ENCODE measurements at places on chromosomes 1 and 21.

DNA sequence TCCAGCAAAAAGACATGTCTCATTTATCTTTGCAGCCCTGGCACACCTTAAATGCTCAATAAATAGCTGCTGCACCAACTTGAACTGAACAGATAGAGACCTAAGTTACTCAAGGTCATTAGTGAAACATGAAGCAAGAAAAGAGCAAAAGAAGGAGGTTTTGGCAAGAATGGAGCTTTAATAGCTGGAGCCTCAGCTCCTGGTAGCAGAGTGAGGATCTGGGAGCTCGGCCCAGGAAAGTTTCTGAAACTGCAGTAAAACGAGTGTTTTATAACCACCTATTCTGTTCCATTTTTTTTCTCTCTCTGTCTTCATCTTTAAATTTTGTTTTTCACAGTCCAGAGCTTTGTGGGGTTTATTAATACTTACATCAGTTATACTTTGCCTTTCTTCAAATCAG lies 207.5 kb downstream of the SETD4 start:
- DNase-seq = no peak

GRCh38 chr1:206970446-206970845 lies at the start of gene FCAMR:
Gene FCAMR (minus strand): TSS chr1:206970460. CDS start chr1:206970125, 335 bp downstream.
- no peak for DNase-seq

- no peak for DNase-seq
Measured at GRCh38 chr1:22508329-22508728, 55.0 kb upstream of the EPHA8 start.

DNA sequence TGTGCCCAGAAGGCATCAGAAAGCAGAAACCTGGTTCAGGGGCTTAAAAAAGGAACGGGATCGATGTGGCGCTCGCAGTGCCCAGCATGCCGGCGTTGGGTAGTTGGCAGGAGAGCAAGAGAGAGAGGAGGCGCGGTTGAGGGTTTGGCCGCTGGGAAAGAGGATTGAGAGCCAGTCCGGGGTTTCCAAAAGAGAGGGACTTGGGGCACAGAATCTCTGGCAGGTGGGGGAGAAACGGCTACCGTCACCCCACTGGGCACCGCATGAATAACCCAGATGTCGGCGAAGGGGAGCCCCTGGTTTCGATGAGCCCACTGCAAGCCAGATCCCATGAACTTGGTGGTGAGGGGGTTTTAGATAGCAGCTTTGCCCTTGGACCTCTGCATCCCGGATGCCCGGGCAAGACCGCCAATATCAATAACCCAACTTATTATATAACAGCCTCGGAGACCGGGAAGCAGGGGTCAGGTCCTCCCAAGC lies 60.4 kb upstream of the ACOT11 start:
- DNase-seq = no peak
